ENCODE measurements at places on chromosomes 2 and 18. TPM values are rescaled to one million over a fixed set of nuclear protein-coding genes. Genes with fewer than 3 reads are reported as not detected.

GRCh38 chr2:60586081-60586480, 32.6 kb upstream of the BCL11A start:
- H3K27ac ChIP-seq = no peak overlapping the region
- no peaks in the 10 kb centered on the region for H3K36me3 ChIP-seq
- DNase-seq = peak; percentile 17
- peaks cover 2% of the 10 kb centered on the region for H3K27me3 ChIP-seq
- no peaks in the 10 kb centered on the region for H3K4me1 ChIP-seq

EMILIN1 gene
- total RNA-seq = 2.9 TPM

ANTXR1 gene
- total RNA-seq = 44.3 TPM

HRH4 gene
- total RNA-seq = not detected

- H3K27ac ChIP-seq = no peak overlapping the region
- H3K36me3 ChIP-seq = no peaks in the 10 kb centered on the region
- H3K4me3 ChIP-seq = no peak overlapping the region
- DNase-seq = no peak
Observed at GRCh38 chr2:66679442-66679841, 244.5 kb downstream of the MEIS1 start.

TFCP2L1 gene
- 3.2 TPM for total RNA-seq

- peaks cover 10% of the 10 kb centered on the region for H3K4me1 ChIP-seq
- H3K27ac ChIP-seq = no peak overlapping the region
- H3K4me3 ChIP-seq = no peak overlapping the region
- H3K27me3 ChIP-seq = no peaks in the 10 kb centered on the region
- DNase-seq = no peak
Observed at GRCh38 chr2:108960006-108960405, 29.0 kb downstream of the EDAR start.

USP40 gene
- total RNA-seq = 12.0 TPM

DNA sequence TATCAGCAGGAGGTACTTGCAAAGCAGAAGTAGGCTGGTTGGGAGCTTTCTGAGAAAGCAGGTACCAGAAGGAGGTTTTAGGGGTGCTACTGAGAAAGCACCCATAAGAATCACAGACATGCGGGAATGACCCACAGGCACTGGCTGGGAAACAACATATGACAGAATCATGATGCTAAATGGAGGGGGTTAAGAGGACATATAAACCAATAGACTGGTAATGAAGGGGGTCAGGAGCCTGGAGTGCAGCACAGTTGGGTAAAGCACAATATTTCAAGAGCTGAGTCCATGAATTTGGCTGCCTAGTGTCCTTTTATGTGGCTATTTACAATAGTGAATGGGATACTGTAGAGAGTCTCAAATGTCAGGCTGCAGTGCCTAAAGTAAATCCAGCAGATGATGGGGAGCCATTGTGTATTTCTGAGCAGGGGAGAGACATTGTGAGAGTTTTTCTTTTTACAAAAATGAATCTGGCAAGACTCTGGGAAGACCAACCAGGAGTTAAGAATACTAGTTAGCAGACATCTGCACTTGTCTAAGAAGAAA, 27.6 kb upstream of the GMCL1 start:
- no peak overlapping the region for H3K4me3 ChIP-seq
- H3K4me1 ChIP-seq = peaks cover 5% of the 10 kb centered on the region
- no peak for DNase-seq
- no peaks in the 10 kb centered on the region for H3K27me3 ChIP-seq
- H3K36me3 ChIP-seq = no peaks in the 10 kb centered on the region
- H3K27ac ChIP-seq = no peak overlapping the region

DNA sequence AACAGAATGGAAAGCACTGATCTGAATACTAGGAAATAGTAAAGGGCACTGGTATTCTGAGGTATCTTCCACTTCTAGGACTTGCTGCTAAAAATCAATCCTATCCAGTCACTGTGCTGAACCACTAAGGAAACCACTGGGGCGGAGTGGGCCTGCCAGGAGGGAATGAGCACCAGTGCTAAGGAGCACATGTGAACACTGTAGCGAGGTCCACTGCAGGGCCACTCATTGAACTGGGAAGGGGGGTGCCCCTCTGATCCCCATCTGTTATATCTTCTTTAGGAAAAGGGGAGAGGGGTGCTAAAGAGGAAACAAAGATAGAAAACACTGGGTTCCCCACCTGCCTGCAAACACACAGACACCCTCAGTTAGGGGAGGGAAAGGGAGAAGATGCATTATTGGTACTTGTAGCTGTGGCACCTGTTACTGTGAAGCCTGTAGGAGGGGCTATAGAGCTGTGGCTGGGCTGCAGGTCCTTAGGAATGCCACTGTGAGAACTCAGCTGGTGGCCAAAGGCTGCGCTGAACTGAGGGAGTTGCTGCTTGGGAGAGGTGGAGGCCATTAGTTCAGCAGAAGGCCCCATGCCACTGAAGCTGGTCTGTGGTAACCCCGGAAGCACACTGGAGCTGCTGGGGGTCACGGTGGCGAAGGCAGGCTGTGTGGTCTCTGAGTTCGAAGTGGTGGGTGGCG, 81.8 kb downstream of the INO80D start:
- peaks cover 17% of the 10 kb centered on the region for H3K36me3 ChIP-seq
- H3K4me3 ChIP-seq = no peak overlapping the region
- H3K4me1 ChIP-seq = no peaks in the 10 kb centered on the region
- peak; percentile 39 for DNase-seq
- no peaks in the 10 kb centered on the region for H3K27me3 ChIP-seq
- H3K27ac ChIP-seq = no peak overlapping the region

Measured in H1 (cell line).